Foreskin melanocyte (primary cell): ENCODE measurements at places on chromosomes 3 and 15.
A peak's percentile ranks its signal among the peaks of the same experiment; 100 is the strongest.

DNA sequence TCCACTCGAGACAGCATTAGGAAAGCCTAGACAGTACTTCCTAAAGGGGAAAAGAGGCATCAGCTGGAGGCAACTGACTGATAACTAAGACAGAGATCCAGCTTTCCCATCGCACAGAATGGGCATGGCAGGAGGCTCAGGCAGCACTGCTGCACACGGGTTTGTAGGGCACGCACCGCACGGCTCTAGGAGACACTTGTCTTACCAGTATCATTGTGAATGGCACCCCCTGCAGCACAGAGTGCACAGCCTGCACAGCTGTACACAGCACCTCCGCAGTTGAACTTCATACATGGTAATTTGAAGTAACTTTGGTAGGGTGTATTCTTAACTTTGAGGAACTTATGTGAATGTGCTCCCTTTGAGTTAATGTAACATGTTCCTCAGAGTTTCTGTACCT lies 281.6 kb downstream of the PLCL2 start:
- no peak for DNase-seq

- DNase-seq, result no peak
Measured at GRCh38 chr3:140167600-140168281, 232.8 kb downstream of the CLSTN2 start.

DNA sequence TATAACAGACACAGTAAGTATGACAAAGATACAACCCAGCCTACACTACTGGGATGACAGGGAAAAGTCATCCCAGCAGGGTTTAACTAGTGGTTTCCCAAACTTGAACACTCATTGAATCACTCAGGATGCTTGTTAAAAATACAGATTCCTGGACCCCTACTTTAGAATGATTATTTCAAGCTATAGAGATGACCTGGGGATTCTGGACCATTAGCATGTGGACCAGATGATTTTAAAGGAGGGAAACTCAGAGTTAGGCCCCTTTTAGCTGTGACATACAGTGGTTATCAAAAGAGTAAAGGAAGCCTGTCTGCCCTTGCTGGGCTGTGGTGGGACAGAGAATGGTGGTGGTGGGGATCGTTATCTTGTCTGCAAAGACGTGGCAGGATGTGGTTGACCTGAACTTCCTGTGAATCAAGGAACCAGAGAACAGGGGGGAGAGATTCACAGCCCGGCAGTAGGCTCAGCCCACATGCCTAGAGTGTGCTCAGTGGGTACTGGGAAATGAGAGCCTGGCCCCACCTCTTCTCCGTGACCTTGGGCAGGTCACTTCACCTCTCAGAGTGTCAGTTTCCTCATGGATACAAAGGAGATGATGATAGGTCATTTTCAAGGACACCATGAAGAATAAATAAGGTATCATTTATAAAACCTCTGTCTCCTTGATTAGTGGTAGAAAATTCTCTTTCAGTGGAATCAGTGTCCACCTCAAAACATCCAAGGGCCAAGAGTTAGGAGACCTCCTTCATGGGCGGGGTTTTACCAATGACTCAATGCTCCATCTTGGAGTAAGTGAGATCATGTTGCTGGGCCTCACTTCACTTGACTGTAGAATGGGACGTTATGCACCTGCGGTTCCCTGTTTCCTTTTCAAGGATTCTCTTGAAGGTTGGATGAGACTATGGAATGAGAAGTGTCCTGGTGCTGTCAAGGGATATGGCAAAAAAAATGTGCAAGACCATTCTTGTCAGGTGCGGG lies 306.5 kb downstream of the RPLP1 start:
- no peak for DNase-seq

- no peak for DNase-seq
Measured at GRCh38 chr15:40358471-40359353, 693 bp downstream of the DISP2 start.

- DNase-seq, result peak; percentile 30
Measured at GRCh38 chr3:27467545-27467944, 16.6 kb downstream of the SLC4A7 start.

DNA sequence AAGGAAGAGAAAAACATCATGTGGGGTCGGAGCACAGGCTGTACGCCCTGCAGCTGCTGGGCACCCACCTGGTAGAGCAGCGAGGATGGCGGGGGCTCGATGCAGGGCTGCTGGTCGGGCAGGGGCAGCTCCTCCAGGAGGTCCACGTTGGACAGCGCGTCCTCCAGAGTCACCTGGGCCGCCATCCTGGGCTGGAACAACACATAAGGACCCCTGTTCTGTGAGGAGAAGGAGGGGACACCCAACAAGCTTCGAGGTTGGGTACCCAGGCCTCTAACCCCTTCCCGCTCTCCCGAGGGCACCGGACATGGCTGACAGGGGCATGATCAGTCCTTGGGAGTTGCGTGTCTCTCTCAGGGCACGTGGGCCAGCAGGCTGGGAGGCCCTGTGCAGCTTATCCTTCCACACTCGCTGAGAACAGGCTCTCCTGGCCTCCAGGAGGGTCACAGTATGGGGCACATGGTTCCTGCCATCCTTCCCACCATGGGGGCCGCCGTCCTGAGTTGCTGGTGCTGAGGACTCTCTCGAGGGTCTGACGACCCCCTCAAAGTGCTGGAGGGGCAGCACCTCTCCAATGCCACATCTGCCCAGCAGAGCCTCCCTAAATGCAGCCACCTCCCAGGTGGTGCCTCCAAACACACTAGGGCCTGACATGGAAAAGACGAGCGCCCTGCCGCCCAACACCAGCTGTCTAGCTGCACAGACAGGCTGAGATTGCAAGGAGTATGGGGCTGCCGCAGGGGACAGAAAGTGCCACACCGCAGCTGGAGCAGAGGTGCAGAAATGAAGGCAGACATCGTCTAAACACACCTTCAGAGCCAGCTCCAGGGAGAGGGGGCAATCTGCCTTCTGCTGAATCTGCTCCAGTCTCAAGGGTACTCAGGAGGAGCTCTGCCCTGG lies 32.8 kb downstream of the CYFIP1 start:
- DNase-seq, result no peak
